Kidney epithelial cell (primary cell): ENCODE measurements at places on chromosomes 1 and 21. TPM values are rescaled to one million over a fixed set of nuclear protein-coding genes. Genes with fewer than 3 reads are reported as not detected.

DNA sequence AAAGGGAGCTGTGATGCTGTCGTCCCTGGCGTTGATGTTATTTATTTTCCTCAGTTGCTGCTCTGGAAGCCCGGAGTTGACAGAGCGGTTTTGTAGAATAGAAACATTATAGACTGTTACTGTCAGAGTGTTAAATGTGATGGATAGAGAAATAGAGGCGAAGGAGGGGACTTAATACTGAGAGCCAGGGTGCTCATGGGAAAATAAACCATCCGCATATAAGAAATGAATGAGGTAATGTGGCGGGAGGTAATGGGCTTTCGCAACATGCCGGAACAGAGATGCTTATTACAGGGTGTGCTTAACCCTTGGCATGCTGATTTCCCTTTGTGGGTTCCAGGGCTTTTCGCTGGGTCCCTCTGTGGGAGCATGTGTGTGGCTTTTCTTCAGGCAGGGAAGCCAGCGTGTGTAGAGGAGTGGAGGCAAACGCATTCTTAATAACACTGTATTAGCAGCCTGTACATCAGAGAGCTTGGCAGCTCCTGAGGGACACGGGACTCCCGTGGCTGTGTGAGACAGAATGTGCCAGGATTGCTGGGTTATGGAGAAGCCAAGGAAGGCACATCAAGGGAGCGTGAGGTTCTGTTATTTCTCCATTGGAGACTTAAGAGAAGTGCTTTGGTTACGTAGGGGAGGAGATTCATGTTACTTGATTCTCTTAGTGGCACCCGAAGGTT is 141.0 kb downstream of the PBX1 start:
- no peak for DNase-seq

Gene NIT1
- total RNA-seq: 28.7 and 35.8 TPM in 2 replicates

- DNase-seq: no peak
These were observed 545.2 kb downstream of the MRPL39 start for GRCh38 chr21:25062061-25062460.

Gene KCNK2
- not detected in 2 replicates for total RNA-seq

GRCh38 chr1:18876210-18876609 is 16.8 kb upstream of the TAS1R2 start:
- no peak for DNase-seq

Gene POMGNT1
- 96.9 and 103 TPM in 2 replicates for total RNA-seq

GRCh38 chr1:16984717-16985116 is 4.3 kb upstream of the MFAP2 start:
- no peak for DNase-seq

Gene RNU1-4
- under 0.01 TPM in 2 replicates for total RNA-seq

- DNase-seq: no peak
These were observed 201.7 kb downstream of the CRB1 start for GRCh38 chr1:197469620-197470210.

Gene KRTAP23-1
- not detected in 2 replicates for total RNA-seq

DNA sequence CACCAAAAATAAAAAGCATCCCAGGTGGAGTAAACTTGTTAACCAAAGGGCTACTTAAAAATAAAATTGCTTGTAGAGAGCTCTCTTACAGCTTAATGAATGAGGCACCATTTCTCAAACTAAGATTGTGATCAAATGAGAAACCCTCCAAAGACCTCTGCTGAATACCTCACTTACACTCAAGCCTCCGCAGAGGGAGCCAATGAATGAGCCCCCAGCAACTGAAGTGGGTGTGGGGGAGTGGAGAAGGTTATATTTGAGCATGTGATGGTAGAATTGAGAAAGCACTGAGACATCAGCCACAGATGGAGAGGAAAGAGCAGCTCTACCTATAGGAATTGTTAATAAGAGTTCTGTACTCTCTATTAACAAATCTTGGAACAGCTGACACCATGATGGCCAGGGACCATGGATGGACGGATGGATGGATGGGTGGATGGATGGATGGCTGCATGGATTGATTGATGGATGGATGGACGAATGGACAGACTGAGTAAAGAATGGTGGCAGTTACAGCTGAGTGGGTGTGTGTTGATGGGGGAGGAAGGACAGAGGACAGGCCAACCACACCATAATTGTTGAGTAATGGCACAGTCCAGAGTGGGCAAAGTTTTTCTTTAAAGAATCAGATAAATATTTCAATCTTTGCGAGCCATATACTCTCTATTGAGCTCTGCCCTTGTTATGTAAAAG is 20.3 kb upstream of the TIAM1 start:
- DNase-seq: no peak

Gene RHOU
- 1.0 and 1.2 TPM in 2 replicates for total RNA-seq

Gene LRRN2
- 7.6 and 10.8 TPM in 2 replicates for total RNA-seq

- no peak for DNase-seq
These were observed 30.2 kb downstream of the RRAGC start for GRCh38 chr1:38829368-38829767.

GRCh38 chr1:181391301-181391900 is 91.9 kb upstream of the CACNA1E start:
- no peak for DNase-seq

GRCh38 chr1:211606332-211606913 is 27.5 kb upstream of the SLC30A1 start:
- DNase-seq: no peak

- no peak for DNase-seq
These were observed 26.9 kb downstream of the SKI start for GRCh38 chr1:2255047-2255419.

Gene PLA2G2E
- total RNA-seq: not detected in 2 replicates

Gene MASP2
- 0.55 TPM in 1 of 2 replicates, not detected in the other for total RNA-seq

DNA sequence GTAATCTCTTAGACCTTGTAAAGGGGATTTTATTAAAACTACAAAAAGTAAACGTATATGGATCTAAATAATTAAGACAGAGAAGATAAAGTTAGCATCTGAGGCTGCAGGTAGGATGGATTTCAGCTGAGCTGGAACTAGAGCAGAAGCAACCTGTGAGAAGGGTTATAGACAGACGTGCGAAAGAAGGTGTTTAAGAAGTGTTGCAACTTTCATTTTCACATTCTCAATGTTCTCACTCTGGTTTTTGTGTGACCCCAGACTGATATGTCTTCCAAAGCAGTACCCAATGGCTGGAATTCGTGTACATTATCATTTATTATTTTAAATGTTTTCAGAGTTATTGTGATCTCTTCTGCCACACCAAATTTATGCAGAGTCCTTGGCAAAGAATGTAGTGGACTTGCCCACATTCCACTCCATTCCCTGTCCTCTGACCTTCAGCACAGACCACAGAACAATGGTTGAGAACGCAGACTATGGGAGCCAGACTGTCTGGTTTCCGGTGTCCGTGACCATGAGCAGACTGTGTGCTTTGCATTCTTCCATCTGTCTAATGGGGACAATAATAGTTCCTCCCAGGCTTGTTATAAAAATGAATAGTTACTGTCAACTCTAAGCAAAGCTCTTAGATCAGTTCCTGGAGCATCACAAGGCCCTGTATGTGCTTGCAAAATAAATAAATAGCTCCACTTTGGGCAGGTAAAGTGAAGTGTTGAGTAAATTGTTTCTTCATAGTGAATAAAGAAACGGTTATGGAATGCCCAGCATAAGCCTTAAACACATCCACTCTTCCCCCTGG is 140.6 kb upstream of the SAMSN1 start:
- no peak for DNase-seq

- no peak for DNase-seq
These were observed 10.5 kb upstream of the GNG12 start for GRCh38 chr1:67843746-67844145.

DNA sequence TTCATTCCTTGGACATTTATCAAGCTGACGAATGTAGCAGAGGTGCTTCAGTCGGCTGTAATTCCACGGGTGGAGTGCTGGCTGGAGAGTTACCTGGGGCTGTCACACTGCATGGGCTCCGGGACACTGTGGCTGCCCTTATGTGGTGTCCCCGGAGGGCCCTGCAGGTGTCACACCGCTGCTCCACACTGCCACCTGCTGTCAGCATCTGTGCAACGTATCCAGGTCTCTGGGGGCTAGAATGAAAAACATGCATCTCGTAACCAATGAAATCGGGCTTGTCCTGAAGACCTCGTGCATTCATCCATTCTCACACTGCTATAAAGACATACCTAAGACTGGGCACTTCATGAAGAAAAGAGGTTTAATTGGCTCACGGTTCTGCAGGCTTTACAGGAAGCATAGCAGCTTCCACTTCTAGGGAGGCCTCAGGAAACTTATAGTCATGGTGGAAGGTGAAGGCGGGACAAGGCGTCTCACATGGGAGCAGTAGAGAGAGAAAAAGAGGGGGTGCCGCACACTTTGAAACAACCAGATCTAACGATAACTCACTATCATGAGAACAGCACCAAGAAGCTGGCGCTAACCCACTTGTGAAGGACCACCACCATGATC is 46.7 kb upstream of the PCBP3 start:
- no peak for DNase-seq

DNA sequence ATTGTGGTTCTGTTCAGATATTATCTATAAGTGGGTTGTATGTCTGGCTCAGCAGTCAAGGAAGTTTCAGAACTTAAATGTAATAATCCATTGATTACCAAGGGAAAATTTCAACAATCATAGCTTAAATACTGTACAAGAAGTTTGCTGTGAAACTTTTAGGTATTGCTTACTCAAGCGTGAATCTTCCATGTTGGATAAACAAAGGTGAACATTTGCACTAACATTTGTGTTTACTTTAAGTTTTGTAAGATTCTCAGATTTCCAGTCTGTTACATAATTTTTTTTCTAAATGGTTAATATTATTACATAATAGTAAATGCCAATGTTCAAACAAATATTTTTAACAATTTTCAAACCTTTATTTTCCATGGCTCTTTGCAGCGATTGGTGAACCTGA is 285.6 kb downstream of the NCAM2 start:
- no peak for DNase-seq

DNA sequence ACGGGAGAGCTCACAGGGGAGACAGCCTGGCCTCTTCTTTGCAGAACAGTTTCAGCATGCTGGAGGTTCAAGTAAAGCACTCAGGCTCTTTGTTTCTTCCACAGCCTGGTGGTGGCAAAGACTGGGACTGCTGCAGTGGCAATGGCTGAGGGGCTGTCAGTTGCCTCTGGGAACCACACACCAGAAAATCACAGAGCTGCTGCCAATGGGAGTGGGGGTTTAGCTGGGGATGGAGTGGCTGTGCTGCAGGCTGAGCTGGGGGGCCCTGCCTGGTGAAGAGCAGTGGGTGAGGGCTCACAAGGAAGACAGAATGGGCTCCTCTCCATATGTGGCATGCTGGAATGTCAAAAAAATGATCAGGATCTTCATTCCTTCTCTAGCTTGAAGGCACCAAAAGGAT is 25.6 kb upstream of the PTGFR start:
- no peak for DNase-seq

DNA sequence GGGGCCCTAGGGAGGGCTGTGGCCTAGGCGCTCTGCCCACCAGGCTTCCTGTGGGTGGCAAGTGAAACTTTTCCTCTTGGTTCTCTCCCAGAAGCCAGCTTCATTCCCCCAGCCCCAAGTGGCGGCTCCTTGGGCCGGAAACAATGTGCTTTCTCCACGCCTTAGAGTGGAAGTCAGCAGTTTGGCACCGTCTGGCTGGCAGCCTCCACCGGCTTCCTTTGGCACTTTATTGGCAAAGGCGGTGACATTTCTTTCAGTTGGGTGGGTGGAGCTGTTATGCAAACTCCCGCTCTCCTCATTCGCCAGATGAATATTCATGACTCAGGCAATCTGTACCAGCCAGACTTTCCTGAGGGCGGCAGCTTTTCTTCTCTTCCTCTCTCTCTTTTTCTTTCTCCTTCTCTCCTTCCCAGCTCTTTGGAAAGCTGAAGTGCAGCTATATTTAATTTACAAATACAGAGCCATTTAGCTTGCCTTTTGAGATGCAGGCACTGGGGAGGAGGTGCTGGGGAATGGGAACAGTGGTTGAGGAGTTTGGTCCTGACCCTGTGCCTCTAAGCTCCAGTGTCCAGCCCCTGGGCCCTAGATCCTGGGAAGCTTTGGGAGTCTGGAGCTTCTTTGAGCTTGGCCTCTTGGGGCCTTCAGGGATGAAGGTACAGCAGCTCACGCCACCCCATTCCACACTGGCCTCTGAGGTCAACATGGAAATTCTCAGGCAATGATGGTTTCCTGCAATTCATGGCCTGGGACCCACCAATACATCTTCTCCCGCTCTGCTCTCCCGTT is 67.8 kb upstream of the POU3F1 start:
- no peak for DNase-seq

DNA sequence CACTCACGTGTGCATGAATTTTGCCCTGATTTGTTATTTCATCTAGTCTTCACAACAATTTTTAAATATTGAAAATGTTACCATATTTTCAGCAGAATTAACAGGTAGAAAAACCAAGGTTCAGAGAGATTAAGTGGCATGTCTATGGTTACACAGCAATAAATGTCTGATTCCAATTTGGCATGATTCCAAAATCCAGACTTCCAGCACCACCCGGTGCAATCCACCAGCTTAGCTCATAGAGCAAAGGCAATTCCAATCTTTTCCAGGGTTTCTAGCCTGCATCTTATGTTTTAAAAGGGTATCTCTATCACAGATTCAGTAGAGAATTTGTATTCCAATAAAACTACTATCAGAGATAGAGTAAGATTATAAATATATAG is 161.8 kb downstream of the TPR start:
- DNase-seq: no peak

DNA sequence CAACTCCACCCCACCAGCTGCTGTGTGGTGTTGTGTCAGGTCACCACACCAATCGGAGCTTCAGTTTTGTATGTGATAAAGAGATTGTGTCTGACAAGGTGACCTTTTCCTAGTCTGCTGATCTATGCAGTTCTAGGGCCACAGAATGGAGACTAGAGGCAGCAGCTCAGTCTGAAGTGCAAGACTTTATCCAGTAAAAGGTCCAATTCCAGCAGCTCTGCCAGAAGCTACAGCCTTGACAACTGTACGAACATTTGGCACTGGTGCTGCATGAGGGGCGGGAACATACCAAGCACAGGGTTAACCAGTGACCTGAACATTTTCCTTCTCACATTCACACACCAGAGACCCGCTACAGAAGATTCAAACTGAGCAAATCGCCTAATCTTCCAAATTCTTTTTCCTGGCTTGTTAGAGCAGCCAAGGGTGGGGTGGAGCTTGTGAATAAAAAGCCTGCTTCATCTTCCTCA is 9.3 kb downstream of the FMO1 start:
- DNase-seq: no peak

DNA sequence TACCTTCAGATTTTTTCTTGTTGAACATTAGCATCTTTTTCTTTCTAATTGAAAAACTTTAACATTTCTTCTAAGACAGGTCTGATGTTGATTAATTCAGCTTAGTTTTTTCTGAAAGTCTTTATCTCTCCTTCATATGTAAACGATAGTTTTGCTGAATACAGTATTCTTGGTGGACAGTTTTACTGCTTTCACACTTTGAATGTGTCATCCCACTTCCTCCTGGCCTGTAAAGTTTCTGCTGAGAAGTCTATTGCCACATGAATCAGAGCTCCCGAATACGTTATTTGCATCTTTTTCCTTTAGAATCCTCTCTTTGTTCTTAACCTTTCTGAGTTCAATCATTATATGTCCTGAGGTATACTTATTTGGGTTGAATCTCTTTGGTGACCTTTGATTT is 344.2 kb downstream of the OLFM3 start:
- no peak for DNase-seq

DNA sequence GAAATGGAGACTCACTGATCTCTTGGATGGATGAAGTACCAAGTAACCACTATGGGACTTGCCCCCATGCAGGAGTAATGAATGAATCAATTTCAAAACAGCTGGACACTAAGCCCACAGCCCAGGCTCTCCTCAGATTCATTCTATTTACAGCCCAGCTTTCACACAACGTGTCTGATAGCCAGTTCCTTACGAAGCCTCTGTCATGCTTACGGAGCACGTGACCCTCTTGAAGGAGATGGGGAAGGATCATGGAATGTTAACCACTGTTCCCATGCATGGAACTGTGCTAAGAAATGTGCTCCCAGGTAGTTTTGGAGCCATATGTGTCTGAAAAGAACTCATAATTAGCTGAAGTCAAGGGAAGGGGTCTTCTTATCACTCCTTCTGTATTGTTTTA is 124.1 kb downstream of the KIF26B start:
- DNase-seq: no peak

Gene E2F2
- 0.07 and 0.13 TPM in 2 replicates for total RNA-seq
